ENCODE measurements at places on chromosomes 4 and X.

- DNase-seq = no peak
Observed at GRCh38 chr4:17027495-17027894, 129.1 kb upstream of the LDB2 start.

DNA sequence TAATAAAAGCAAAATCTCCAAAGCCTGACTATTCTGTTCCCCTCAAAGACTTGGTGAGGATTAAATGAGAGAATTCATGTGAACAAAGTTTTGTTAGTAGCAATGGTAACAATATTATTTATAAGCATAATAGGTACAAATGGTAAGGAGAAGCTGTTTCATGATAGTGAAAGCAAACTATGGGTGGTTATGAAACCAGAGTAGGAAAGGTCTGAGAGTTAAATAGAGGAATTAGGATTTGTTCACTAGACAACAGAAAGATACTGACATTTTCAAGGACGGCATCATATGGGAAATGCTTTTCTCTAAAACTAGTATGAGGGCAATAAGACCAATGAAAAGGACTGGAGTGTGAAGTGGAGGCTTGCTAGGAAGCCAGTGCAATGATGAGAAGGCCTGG is 128.6 kb upstream of the FTHL17 start:
- DNase-seq = no peak

DNA sequence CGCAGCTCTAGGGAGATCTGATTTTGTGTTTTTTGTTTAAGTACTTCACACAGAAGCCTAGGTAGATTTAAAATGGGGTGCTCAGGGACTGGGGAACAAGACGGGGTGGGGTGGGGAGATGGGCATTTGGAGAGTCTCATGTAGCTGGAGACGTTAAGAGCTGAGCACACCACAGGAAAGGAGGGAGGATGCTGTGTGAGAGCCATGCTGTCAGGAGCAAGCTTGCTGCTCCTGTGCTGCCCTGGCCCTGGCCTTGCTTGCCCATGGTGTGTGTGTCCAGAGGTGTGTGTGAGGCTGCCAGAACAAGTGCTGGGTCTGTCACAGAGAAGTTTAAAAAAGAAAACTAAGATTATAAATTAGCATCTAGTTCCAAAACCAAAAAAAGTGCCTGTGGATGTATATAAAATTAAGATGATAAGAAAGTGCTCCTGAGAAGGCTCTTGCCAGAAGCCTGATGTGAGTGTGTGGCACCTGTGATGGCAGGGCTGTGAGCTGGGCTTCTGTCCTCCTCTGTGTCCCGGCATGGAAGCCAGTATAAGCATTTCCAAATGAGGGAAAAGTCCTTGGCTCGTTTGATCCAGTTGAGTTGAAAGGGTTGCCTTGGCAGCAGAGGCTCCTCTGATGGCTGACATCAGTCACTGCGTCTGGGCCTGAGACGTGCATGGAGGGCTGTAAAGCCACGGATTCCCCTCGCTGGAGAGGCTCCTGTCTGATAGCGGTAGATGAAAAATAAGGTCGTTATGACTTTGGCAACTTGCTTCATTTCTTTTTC is 63.5 kb downstream of the NELFA start:
- no peak for DNase-seq

- DNase-seq = no peak
Observed at GRCh38 chr4:155889031-155889793, 14.3 kb upstream of the TDO2 start.

GRCh38 chr4:4921077-4921476 is 61.6 kb downstream of the MSX1 start:
- DNase-seq = no peak

DNA sequence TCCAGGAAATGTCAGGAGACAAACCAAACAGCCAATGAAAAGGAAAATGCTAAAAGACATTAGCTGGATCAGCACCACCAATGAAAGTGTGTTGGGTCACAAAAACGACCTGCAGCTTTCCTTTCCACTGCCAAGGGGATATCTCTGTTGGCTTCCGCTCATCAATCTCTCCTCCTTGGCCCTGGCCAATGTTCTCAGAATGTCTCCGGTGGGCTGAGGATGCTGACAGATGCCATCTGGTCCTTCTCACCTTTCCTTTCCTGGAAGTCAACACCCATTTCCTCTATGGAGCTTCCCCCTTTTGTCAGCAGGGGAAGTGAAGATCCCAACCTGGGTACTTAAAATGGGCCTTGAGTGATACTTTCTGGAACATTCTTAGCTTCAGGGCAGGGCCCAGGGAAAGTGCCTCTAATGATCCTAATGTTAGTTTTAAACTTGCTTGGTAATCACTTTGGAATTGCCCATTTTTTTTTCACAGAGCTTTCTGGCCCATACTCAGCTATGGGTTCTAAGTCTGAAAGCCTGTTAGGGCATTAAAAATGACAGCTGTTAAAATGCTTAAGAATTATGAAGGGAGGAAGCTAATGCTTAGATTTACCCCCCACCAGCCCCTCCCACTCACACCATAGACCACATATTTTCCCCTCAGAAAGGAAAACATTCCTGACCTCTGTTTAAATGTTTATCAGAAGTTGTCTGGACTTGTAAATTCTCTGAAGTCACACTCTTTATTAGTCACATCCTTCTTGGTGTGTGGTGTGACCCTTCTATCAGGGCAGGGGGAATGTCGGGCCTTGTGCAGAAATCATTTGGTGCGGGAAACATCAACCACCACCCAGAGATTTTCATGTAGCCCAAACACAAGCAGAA is 29.2 kb downstream of the IGFBP7 start:
- no peak for DNase-seq

DNA sequence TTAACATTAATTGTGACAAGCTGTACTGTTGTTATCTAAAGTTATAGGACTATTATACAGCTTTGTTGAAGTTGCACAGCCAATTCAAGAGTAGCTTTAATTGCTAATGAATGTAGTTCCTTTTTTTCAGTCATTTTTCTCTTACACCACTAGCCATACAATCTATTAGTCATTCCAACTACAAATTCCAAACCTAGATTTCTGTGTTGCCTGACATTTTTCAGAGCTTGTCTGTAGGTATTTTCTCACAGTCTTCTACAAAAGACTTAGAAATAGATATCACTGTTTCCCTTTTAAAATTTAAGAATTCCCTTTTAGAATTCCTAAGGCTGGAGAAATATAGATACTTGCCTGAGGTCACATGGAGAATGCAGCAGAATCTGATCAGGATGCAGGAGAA is 307.0 kb upstream of the HS3ST1 start:
- no peak for DNase-seq

DNA sequence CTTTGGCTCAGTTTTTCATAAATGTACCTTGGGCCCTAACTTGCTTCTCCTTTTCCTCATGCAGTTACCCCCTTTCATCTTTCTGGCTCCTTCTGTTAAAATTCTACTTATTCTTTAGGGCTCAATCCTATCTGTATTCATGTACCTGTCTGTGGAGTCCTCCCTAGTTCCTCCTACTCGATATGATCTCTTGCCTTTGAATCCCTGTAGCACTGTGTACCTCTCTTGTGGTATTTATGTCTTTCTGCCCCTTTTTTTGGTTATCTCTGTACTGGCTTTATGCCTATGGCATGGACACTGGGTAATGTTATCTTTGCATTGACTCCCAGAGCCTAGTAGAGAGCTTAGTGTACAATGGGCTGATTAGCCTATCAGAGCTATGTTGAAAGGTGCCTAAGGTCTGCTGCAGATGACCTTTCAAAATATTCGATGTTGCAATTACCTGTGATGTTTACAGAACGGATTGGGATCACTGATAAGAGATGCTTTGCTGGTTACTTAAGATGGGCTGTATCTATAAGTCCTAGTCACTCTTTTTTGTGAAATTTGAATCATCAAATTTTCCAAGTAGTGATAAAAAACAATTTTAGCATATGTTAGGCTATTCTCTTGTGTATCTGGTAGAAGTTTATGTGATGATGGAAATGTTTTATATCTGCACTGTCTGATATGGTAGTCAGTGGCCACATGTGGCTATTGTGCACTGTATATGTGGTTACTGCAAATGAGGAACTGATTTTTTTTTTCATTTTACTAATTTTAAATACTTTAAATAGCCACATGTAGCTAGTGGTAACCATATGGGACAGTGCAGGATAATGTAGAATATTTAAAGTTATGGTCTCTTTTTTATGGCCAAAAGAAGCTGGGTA is 33.5 kb downstream of the TMEM164 start:
- DNase-seq = no peak

GRCh38 chr4:47640911-47641310 is 155.8 kb downstream of the ATP10D start:
- DNase-seq = no peak

- DNase-seq = no peak
Observed at GRCh38 chr4:67727124-67727850, 26.3 kb upstream of the UBA6 start.

- no peak for DNase-seq
Observed at GRCh38 chr4:80393246-80393969, 57.9 kb downstream of the CFAP299 start.

GRCh38 chr4:36303426-36304137 is 22.2 kb downstream of the DTHD1 start:
- DNase-seq = no peak

GRCh38 chr4:140497747-140498636 is at the start of gene MGAT4D:
Gene MGAT4D, minus strand, starts transcription at chr4:140498293. Its CDS starts 71 bp downstream, at chr4:140498222.
- DNase-seq = no peak

DNA sequence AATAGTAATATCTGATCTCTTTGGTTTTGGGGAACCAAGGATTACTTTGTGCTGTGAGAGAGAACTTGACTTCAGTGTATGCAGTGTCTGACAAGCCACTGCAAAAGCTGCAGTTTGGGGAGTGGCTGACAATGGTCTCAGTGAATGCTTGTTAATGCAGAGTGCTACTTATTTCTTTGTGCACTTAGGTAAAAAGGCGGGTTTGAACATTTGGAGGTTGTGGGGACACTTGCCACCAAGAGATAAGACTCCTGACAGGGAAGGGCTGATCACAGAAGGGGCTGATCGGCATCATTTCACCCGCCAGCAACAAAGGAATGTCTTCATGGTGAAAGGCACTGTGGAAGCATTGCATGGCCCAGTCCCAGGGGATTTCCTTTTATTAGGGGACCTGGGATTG is 28.6 kb upstream of the USP46 start:
- DNase-seq = no peak

DNA sequence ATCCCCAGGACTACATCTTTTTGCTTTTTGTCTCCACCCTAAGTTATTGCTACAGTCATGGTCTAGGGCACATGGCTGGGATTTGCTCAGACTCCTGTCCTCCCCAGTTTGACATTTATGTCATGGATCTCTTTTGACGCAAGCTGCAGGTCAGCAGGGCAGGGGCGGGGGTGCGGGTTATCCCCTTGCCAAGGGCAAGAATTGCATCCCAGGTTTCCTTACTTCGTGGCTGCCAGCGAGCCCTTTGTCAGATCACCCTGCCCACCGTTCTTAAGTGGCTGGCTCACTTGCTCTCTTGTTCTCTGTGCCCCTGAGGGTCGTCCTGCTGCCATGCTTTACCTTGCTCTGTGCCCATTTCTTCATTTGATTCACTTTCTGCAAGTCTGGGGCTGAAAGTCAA is 21.1 kb upstream of the UBA1 start:
- DNase-seq = no peak

DNA sequence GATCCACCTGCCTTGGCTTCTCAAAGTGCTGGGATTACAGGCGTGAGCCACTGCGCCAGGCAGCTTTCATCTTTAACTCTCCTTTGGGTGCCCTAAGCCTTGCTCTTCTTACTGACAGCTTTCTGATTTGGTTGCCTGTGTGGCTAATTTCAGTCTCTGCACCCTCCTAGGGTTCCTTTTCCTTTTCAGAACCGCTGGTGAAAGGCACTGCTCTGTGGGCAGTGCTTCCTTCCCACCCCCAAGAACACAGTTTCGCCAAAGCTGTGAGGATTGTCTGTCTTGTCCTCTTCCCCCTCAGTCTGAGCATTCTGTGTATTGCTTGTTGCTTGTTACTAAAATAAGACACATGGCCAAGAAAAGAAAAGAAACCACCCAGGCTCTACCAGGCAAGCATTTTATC is 101.4 kb upstream of the FRMPD3 start:
- no peak for DNase-seq

- DNase-seq = no peak
Observed at GRCh38 chrX:132423323-132423722, 65.5 kb downstream of the MBNL3 start.

GRCh38 chr4:138736362-138736761 is 279.2 kb upstream of the NOCT start:
- no peak for DNase-seq

GRCh38 chr4:37381040-37381668 is 136.6 kb downstream of the NWD2 start:
- no peak for DNase-seq

DNA sequence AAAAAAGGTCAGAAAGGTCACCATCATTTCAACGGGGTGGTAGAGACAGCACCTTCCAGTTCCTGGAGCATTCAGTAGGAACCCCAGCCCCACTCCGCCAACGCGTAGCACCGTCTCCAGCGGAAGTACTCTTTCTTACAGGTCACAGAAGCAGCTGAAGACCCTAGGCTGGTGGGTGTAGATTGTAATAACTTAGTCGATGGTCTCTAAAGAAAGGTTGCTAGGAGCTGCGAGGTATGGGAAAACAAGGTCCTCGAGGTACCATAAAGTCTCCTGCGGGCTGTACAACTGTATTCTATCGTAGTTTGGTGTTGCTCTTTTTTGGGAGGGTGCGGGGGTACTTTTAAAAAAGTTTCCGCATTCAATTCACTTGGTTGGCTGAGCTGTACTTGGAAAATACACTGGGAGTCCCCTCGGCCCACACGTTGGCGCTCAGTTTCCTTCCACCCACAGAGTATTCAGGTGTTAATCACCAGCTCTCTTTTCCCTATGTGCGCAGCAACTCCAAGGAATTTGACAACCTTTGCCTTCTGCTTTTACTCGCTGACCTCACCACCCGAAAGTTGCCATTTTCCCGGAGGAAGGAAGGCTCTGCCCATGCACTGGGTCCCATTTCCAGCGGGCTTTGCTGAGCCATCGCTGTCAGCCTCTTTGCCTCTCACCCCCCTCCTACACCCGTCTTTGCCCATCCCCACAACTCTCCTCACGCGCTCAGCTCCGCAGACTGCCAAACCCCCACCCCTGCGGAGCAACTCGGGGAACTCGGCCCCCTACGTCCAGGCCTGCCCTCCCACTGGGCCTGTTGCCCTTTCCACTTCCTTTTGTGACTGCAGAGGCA is 4.8 kb upstream of the SOX3 start:
- DNase-seq = no peak

- DNase-seq = no peak
Observed at GRCh38 chr4:37588150-37588549, 98.0 kb downstream of the RELL1 start.

GRCh38 chr4:146232131-146232722 is 17.9 kb downstream of the REELD1 start:
- no peak for DNase-seq

- no peak for DNase-seq
Observed at GRCh38 chrX:100379388-100379986, 30.6 kb downstream of the PCDH19 start.

DNA sequence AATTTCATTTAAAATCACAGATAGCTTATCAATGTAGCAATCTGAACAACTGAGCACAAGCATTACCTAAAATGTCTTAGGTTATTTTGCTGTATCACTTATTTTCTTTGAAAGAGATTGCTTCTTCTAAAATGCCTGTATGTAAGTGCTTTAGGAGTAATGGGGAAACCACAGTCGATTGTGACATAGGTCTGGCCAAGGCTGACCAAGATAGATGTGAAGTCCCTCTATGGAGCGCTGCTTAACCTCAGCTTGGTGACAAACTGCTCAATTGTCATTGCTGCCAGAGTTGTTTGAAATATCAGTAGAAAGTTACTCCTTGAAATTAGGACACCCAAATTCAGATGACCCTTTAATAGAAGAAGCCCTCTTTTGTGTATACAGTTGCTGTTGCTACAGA is 401.9 kb upstream of the NDST4 start:
- DNase-seq = no peak

- no peak for DNase-seq
Observed at GRCh38 chr4:84401701-84402306, 97.3 kb downstream of the NKX6-1 start.

All from DND-41 (cell line).